ENCODE measurements at places on chromosomes 11 and 22.

GRCh38 chr11:119172513-119172912 is 4.0 kb downstream of the NLRX1 start:
- no peak for DNase-seq

DNA sequence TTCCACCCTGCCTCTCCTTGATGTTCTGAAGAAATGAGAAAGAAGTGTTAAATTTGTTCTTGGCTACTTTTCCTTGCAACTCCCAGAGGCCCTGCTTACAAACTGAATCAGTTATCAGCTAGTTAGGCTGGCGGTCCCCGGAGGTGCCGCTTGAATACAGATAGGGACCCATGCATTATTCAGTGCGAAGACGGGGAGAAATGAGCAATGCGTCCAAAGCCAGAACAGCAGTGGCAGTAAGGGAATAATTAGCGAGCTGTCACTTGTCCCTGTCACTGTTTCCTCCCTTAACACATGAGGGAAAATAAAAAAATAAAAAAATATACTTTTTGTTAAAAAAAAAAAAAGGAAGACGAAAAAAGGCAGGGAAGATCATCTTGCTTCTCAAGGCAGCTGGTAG is 528.1 kb downstream of the MN1 start:
- DNase-seq: no peak

GRCh38 chr11:71139516-71140205 is 112.7 kb downstream of the SHANK2 start:
- DNase-seq: no peak

DNA sequence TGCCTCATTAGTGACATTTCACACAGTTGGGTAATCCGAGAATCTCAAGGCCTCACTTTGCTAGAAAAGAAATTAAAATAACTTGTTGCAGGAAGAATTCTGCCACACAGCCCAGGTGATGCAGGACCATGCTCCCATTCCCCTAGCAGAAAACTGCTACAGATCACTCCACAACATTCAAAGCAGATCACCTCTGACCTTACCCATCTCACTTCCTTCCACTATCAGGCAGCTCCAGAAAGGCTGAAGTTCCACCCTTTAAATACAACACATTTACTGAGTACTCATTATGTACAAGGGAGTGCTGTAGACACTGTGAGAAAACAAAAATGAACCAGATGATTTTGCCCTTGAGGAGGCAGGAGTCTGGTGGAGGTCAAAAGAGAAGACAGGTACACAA is 231.0 kb downstream of the TTC28 start:
- no peak for DNase-seq

- no peak for DNase-seq
Measured at GRCh38 chr22:38027487-38027886, 29.7 kb upstream of the PICK1 start.

- DNase-seq: no peak
Measured at GRCh38 chr11:68355471-68355870, 43.1 kb downstream of the LRP5 start.

- DNase-seq: no peak
Measured at GRCh38 chr11:86749821-86750401, 50.4 kb upstream of the PRSS23 start.

DNA sequence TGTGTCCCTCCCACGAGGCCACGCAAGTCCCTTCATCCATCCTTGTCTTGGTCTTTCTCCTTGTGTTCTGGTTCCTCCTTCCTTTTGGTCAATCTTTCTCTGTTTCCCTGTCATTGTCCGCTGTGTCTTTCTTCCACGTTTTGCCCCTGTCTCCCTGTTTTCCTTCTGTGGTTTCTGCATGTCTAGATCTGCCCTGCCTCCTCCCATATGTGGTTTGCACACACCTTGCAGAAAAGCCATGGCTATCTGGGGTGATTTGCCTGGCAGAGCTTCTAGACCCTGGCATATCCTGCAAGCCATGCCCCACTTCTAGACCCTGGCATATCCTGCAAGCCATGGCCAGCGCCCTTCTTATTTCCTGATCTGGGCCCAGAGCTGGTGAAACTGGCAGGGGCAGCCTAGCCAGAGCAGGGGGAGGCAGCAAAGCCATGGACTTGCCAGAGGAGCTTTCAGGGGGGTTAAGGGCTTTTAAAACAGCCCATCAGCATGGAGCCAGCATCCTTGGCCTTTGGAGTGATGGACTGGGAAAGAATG is 131.6 kb upstream of the NECTIN1 start:
- no peak for DNase-seq

- no peak for DNase-seq
Measured at GRCh38 chr22:39132871-39133524, 19.5 kb downstream of the CBX7 start.

- DNase-seq: no peak
Measured at GRCh38 chr11:80519596-80520506, 1079.0 kb upstream of the TENM4 start.

- DNase-seq: no peak
Measured at GRCh38 chr22:49395617-49396016, 432.1 kb downstream of the BRD1 start.

DNA sequence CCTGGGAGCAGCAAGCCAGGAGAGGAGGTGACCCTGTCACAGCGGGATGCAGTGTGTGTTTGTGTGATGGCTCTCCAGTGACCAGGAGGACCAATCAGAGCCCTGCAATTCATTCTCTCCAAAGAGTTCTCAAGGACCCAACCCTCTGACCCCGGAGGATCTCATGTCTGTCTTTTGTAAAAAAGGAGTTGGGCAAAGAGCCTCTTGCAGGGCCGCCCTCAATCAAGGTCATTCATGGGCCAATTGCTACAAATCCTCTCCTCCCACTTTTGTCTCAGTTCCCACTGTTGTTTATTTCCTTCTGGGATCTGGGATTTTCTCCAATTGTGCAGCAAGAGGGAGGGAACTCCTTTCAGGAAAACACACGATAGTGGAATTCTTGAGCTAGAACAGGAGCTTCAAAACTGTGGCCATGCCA is 4.0 kb downstream of the TECTA start:
- DNase-seq: no peak

GRCh38 chr11:105786741-105787140 is 176.9 kb downstream of the GRIA4 start:
- DNase-seq: no peak

DNA sequence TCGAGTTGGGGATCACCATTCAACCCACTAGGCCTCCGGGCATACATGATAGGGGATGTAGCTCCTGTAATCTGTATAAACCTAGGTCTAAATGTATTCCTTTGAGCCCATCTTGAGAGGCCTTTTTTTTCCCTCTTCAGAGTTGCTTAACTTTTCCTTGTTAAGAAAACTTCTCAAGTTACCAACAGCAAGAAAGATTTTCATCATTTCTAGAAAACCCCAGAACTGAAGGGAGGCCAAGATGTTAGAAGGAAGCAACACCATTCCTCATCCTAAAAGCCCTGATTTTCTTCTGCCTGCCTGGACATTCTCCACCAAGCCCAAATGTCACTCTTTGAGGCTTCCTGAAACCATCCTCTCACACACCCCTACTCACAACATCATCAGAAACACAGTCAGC is 79.4 kb downstream of the TMPRSS5 start:
- DNase-seq: no peak

- peak; percentile 44 for DNase-seq
Measured at GRCh38 chr22:17777005-17777716, 2.9 kb upstream of the BID start.

- no peak for DNase-seq
Measured at GRCh38 chr11:78099666-78100065, 20.0 kb upstream of the NDUFC2 start.

DNA sequence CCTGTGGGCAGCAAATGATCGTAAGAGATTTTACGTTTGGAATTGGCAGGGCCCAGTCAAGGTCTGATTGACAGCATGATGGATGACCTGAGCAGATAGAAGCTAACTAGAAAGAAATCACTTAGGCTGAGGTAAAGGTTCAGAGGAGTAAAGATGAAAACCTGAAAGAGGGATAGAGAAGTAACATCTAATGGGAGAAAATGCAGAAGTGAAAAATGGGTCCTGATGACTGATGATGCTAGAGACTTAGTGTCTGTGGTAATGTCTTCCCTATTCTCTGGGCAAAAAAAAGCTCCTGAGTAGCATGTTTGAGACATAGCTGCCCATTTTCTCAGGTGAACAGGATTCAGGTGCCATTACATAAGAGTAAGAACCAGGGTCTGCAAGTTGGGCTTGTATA is 628.8 kb upstream of the ANO5 start:
- DNase-seq: no peak

DNA sequence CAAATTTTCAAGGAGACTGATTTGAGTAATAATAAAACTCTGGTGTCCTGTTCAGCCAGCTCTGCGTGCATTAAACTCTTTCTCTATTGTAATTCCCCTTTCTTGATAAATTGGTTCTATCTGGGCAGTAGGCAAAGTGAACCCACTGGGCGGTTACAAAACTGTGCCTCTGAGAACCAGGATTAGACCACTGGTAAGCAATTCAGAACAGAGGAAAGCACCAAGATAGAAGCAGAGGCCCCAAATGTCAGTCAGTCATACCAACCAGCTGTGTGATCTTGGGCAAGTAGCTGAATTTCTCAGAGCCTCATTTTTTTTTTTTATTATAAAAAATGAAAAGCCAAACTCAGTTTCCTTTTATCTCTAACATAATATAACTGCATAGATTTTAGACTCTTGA is 54.9 kb downstream of the TRIM44 start:
- DNase-seq: no peak

GRCh38 chr11:104873252-104873651 is 25.0 kb downstream of the CASP12 start:
- no peak for DNase-seq

GRCh38 chr22:23862103-23862502 is 4.4 kb downstream of the SLC2A11 start:
- DNase-seq: no peak

GRCh38 chr11:62752994-62753735 is 795 bp downstream of the ZBTB3 start:
- no peak for DNase-seq

DNA sequence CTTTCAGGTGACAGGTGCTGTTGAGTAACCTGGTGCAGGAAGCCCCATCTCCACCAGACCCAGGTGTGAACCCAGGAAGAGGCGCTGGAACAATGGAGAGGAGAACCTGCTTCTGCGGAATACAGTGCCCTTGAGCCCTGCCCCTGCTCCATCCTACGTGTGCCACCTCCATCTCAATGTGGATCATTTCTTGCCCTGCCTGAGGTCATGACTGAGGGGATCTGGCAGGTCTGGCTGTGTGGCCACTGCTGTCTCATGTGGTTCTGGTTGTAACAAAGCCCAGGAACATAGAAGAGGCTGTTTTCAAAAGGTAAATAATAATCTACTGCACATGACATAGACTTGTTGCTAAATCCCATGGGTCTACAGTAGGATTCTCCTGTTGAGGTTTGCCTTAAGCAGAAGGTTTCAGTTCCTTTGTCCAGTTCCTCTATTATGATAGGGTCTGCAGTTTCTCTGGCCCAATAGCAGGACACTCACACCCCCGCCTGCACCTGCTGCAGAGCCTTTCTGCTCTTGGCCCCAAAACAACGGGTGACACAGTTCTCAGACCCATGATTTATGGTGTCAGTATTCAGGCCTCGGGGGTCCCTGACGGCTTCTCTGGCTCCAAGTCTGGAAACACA is 113.5 kb upstream of the IGLL5 start:
- no peak for DNase-seq

DNA sequence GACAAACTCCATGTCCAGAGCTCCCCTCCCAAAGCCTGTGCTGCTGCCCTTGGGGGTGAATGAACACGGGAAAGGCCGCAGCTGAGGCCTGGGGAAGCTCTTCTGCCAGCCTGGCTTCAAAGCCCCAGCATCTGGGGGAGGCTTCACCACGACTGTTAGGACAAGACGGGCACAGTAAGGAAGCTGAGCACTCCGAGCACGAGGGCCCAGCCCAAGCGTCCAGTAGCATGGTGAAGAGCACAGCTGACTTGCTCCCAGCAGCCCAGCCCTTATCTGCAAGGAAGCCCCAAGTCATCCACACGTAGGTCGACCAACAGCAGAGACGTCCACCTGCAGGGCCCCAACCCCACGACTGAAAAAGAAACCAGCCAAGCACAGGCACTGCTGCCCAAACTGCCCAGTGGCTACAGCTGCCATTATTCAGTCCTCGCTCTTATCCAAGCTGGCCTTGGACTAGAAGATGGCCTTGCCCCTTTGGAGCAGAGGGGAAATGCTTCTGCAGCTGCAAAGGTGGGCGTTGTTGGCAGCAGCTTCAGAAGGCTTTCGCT is 62.5 kb downstream of the SHANK2 start:
- no peak for DNase-seq

GRCh38 chr11:86586307-86586706 is 86.1 kb downstream of the ME3 start:
- no peak for DNase-seq

GRCh38 chr22:37604875-37605274 is 3.8 kb upstream of the GGA1 start:
- peak; percentile 28 for DNase-seq

GRCh38 chr11:112599265-112599664 is 338.6 kb upstream of the PLET1 start:
- DNase-seq: no peak

DNA sequence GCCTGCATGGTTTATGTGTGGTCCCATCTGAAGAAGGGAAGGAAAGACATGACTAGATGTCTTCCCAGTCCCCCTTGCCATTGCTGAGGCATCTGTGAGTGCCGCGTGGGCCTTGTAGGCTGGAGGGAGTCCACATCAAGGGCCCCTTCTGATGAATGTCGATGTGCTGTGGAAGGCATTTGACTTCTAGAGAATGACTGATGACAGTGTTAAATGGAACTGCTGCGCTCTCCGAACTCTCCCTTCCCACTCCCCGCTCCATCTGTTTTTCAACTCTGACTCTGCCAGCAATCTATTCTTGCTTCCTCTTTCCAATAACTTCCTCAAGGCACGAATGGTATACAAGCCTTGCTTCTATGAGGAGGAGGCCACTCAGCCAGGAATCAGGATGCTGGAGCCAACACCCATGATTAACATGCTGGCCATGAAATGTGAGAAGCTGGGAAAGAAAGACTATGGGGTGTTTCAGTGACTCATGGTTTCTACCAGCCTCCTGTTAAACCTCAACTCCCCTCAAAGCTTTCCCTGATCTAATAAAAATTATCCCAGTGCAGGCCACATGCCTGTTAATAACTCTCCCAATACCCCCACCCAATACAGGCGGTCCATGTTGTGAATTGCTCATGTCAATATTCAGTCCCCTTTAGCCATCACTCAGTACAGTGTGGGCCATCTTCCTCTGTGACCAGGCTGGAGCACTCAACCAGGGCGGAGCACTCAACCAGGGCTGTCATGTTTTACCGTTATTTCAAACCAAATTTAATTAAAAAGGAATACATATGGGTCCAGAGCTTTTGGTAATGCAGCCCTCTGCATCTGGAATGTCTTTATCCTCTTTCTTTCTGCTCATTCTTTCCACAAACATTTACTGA is 46.4 kb upstream of the TBCEL start:
- no peak for DNase-seq

GRCh38 chr11:64654958-64655541 is 64.0 kb downstream of the SLC22A12 start:
- no peak for DNase-seq

GRCh38 chr22:27711756-27712155 is 89.8 kb downstream of the MN1 start:
- DNase-seq: no peak

DNA sequence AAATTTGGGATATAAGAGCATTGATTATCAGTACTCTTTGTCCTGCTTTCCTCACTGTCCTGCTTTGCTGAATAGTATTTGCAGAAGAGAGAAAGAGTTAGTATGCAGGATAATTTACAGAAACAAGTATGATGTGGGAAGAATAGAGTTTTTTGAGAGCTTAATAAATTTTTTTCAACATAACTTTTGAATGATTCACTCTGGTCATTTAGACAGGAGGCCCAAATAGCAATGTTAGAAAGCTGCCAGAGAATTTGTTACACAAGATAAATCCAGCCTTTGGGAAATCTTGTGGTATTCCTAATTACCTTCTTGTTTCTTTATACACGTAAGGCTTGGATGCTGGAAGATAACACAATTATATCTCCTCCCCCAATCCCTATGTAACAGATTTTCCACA is 484.6 kb downstream of the CNTN5 start:
- no peak for DNase-seq
